ENCODE measurements at places on chromosomes 4 and X.

DNA sequence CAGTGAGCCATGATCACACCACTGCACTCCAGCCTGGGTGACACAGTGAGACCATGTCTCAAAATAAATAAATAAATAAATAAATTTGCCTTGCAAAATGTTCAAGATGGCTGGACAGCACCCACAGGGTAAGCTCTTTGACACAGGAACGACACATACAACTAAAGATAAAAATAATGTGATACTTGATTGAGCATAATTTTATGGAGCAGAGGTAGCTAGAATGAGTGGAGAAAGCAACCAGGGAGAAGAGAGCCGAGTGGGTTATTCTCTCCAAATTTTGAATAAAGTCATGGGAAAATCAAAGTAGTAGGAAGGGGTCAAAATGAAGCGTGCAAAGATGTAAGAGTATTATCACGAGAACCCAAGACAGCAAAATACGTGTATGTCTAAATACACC, 121.5 kb downstream of the IRF2 start:
- DNase-seq, result no peak

GRCh38 chr4:74367656-74368290, 2.8 kb downstream of the EREG start:
- DNase-seq, result no peak

- DNase-seq, result no peak
Measured at GRCh38 chr4:41507291-41507947, 30.5 kb upstream of the LIMCH1 start.

GRCh38 chr4:72312032-72312650, 256.9 kb downstream of the ADAMTS3 start:
- no peak for DNase-seq

- DNase-seq, result no peak
Measured at GRCh38 chr4:37995981-37996775, 36.0 kb downstream of the PTTG2 start.
